Activated T-helper 1 cell treated with anti-CD3 and anti-CD28 coated beads, Interleukin-2, amount 50 U/mL, for 16 hours (primary cell): ENCODE measurements at places on chromosomes 7 and 10.

GRCh38 chr10:17872191-17873091, 63.3 kb downstream of the MRC1 start:
- DNase-seq, result no peak

DNA sequence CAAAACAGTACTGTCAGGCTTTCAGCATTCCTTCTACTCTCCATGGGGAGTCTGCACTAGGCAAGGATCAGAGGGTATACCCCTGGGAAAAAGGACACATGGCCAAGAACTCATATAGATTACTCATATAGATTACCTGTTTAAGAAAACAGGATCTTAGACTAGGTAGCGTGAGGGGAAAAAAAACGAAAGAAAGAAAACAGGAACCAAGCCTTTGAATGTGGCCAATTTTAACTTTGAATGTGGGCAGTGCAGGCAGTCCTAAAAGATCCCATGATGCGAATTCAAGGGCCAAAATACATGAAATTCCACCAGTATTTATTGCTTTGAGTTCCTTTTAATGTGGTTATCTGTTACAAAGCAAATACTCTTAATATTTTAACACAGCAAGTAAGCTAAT, 108.6 kb upstream of the TAC1 start:
- DNase-seq, result no peak

- no peak for DNase-seq
Measured at GRCh38 chr10:67110286-67110685, 184.4 kb downstream of the LRRTM3 start.

DNA sequence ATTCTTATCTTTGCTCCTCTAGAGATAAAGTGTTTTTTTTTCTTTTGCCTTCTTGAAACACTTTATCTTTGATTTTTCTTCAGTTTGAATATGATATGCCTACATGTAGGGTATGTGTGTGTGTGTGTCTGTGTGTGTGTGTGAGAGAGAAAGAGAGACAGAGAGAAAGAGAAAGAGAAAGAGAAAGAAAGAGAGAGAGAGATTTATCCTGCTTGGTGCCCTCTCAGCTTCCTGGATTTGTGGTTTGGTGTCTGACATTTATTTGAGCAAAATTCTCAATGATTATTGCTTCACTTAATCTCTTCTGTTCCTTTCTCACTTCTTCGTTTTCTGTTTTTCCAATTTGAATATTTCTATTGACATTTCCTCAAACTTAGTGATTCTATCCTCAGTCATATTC, 60.3 kb downstream of the RAB18 start:
- no peak for DNase-seq

DNA sequence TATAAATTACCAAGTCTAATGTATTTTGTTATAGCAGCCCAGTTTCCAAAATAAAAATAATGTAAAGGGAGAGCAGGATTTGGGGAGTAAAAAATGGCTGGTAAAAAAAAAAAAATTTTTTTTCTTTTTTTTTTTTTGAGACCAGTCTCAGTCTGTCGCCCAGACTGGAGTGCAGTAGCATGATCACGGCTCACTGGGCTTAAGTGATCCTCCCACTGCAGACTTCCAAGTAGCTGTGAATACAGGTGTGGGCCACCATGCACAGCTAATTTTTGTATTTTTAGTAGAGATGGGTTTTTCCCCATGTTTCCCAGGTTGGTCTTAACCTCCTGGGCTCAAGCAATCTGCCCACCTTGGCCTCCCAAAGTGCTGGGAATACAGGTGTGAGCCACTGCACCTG, 4.8 kb upstream of the LSM8 start:
- DNase-seq, result no peak

DNA sequence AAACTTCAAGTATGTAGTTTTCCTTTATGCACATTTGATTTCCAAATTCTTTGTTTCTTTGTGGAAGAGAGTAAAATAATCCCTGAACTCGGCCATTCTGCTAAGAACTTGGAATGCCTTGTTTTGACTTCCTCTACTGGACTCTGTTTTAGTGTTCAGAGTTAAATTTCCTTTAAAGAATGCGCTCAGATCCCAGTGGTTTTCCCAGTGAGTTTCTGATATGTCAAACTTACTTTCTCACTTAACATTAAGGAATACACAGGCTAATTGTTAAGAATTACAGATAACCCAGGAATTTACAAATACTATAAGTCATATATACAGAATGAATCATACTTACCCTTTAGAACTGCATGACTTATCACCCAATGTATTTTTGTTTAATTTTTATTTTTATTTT, 1067.6 kb upstream of the CELF2 start:
- no peak for DNase-seq

DNA sequence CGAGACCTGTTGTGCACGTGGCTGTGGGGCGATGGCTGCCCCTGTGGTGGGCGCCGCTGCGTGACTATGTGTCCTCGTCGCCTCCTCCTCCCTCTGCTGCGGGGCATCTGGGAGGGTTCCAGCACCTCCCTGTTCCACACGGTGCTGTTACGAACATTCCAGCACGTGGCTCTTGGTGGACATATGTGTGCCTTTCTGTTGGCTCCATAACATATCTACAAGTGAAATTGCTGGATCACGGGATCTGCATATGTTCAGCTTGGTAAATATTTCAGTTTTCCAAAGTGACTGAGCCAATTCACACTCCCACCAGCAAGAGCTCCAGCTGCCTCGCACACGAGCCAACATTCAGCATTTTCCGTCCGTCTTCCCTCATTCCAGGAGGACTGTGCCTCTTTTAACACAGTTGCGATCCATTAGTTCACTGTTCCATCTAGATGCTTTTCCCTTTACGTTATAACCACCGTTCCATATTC, 25.1 kb downstream of the SNX8 start:
- DNase-seq, result no peak

- DNase-seq, result no peak
Measured at GRCh38 chr7:126774077-126774476, 478.7 kb downstream of the GRM8 start.

- no peak for DNase-seq
Measured at GRCh38 chr7:105975770-105976417, 12.8 kb downstream of the CDHR3 start.
